NCI-H1105 treated with DMSO at 0.1 percent for 48 hours (cell line): ENCODE measurements at places on chromosomes 12 and 14.

DNA sequence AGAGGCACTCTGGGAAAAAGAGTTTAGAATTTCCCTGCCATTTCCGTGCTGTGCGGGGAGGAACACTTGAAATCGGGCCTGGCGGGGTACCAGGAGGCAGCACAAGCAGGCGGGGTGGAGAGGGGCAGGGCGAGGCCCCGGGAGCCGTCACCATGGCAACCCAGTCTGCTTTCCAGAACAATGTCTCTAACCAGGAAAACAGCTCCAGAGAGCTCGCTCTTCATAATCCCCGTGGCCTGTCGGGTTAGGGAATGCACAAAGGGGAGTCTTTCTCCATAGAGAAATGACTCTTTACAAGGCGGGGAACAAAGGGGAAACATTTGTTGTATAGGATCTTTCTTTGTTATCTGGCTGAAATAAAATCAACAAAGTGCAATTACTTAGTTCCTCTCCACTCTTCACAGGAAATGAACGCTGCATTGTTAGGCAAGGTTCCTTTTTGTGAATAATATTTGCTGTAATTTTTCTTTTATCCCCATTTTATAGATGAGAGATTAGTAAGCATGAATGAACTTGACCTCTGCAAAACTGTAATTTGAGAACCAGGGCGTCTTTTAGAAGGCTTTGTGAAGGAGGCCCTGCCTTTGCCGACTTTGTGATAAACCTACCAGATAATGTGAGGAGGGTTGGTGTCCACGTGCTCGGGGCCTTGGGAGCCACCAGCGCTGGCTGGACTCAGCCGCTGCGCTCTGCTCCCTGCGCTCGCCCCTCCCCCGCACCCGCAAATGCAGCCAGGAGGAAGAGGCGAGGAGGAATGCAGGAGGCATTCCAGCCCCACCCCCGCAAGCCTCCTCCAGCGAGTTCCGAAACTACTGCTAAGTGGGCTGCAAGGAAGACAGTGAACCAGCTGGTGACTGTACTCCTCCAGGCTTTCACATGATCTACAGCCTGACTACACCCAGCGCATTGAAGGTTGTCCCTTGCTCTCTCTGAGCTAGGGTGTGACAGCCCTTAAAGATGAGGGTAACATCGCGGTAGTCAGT is 105.2 kb upstream of the ATF7IP start:
- no peak for DNase-seq

- DNase-seq = no peak
Measured at GRCh38 chr14:54730156-54730961, 163.4 kb downstream of the SAMD4A start.

GRCh38 chr12:95626854-95627253 is 75.6 kb upstream of the USP44 start:
- no peak for DNase-seq

DNA sequence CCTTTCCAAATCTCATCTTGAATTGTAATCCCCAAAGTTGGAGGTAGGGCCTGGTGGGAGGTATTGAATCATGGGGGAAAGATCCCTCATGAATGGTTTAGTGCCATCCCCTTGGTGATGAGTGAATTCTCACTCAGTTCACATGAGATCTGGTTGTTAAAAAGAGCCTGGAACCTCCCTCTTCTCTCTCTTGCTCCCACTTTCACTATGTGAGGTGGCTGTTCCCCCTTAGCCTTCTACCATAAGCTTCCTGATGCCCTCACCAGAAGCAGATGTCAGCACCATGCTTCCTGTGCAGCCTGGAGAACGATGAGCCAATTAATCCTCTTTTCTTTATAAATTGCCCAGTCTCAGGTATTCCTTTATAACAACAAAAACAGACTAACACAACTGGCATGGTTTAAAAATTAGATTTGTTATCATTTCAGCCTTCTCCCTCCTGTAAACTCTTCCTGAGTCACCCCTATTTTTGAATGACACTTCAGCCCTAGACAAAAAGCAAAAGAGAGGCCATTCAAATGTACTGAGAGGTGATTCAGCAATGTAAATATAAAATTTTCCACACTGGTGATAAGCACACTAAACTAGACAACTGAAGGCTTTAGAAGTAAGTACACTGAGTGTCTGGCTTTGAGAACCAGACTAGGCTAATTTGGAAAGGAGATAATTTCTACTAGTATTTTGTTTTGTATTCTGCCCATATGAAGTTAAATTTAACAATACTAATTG is 212.1 kb upstream of the ABCD2 start:
- peak; percentile 22 for DNase-seq

- DNase-seq = no peak
Measured at GRCh38 chr12:93573552-93574223, 1.2 kb downstream of the SOCS2 start.

GRCh38 chr12:88253371-88253978 is 111.4 kb downstream of the TMTC3 start:
- no peak for DNase-seq

DNA sequence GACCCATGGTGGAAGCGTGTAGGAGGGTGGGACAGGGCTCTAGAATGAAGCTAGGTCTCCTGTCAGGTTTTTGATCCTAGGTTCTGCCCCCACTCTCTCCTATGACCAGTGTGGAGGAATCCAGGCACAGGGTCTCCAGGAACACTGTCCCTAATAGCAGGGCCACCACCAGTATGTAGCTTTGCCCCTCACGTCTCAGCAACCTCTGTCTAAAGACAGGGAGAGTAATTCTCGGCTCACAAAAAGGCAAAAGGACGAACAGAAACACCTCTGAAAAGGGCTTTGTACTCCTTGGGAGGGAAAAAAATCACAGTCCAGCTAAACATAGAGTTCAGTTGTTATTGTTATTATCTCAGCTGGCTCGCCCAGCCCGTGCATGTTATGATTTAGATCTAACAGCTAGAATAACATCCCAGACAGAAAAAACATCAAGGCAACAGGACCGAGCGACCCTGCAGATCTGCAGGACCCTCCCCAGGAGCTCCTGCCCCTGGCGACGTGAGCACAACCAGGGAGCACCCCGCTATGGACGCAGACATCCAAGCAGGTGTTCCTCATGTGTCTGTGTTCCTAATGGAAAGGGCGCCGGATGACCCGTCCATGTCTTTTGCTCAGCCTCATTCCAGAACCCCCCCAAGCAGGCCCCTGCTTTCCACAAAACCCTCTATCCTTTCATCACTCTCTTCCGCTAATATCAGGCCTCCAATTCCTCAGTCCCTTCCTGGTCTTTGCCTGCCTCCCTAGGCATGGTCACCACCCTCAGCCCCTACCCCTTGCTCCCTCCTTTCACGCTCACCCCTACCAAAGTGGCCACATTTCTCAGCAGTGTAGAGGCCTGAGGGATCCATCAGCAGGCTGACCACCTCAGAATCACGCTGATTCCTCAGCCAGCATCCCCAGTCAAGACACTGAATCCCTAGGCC is 14.2 kb upstream of the SLC6A12 start:
- no peak for DNase-seq

- DNase-seq = no peak
Measured at GRCh38 chr14:33990790-33991189, 39.9 kb upstream of the EGLN3 start.

DNA sequence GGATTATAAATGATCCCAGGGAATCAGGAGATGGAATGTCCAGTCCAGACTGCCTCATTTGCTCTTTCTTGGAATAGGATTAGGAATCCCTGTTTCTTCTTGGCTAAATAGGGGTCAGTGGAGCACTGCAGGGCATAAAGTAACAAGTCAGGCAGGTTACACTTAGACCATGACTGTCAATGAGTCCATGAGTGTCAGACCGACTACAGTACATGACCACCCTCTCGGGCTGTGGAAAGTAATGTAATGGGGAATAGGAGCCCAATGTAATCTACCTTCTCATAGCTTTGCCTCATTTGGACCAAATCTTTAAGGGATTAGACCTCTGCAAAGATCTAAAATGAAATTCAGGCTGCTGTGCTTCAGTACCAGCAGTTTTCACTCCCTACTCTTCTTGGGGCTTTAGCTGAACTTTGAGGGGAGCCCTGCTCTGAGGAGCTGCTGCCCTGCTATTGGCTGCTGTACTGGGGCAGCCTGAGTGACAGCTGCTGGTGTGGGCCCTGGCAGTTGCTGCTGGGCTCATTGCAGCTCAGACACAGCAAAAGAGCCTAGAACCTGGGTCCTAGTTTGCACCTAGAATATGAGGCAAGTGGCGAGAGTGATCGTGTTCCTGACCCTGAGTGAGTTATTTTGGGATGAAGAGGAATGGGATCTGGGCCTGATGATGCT is 62.2 kb upstream of the OR4E1 start:
- no peak for DNase-seq

- DNase-seq = no peak
Measured at GRCh38 chr14:100345711-100346110, 22.6 kb downstream of the SLC25A47 start.
